ENCODE measurements at places on chromosomes 7 and 10. TPM values are rescaled to one million over a fixed set of nuclear protein-coding genes. Genes with fewer than 3 reads are reported as not detected.

DNA sequence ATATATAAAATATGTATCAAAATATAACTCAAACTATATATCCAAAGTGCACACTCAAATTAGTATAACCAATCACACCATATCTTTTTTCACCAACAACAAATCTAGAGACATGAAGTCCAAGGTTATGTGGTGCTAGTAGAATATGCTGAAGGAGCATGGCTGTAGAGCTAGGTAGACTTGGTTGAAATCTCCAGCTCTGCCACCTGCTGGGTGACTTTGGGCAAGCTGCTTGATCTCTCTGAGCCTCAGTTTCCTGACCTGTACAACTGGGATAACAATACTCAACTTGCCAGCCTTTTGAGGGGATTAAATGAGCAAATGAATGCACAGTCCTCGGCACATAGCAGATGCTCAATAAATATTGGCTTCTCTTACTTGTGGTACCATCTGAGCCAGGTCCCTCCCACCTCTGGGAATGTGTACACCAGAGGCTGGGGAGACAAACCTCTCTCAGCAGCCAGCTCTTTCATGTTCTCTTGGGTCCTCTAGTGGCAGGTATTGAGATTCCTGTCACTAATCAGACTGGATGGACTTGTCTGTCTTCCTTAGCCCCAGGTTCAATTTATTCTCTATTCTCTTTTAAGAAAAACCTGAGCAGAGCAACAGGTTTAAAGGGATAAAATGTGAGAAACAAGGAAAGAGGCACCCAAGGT, 94.3 kb upstream of the PDE1C start:
- DNase-seq: peak; percentile 21

GRCh38 chr10:43712821-43713584, 64.3 kb upstream of the ZNF32 start:
- no peak for DNase-seq

DNA sequence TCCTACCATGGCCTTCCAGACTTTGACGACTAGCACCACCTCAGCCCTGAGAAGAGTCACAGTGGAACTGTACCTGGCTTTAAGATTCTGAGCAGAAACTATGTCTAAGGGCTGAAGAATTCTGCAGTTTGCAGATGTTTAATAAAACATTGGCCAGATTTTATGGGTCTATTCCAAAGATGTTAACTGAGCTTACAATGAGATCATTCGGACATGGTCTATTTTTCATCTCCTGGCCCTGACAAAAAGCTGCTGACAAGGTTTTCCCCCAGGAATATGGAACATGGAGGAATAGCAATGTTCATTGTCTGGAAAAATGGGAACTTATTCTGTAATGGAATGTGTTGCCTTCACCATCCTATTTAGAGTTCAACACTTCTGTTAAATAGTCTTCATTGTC, 66.4 kb downstream of the PTF1A start:
- DNase-seq: no peak

DNA sequence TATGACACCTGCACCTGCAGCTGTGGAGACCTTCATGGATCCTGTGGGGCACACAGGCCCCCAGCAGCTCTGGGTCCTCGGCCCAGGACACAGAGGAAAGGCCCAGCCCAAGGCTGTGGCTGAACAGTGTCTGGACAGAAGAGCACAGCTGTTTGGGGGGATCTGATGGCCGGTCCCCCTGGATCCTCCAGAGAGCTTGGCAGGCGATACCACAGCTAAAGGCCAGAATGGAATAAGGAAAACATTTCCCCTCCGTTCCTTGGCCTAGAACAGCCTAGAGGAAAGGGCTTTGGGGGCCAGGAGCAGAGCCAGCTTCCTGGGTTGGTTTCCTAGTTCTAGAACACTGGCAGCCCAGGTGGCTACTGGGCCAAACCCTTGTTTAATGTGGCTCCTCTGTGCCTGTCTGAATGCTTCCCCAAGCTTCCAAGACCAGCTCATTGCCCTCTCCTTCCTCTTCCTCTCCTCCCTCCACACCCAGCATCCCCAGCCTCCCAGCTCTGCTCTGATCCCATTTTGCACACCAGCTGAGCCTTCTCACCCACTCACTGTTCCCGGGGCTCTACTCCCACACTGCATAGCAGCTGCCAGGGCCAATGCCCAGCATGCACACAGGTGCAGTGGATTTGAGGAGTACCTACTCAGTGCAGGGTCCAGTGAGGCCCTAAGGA, 46.9 kb downstream of the GPAM start:
- no peak for DNase-seq

- DNase-seq: peak; percentile 68
These were observed 91.2 kb downstream of the GTF2IRD1 start for GRCh38 chr7:74544706-74545469.

DNA sequence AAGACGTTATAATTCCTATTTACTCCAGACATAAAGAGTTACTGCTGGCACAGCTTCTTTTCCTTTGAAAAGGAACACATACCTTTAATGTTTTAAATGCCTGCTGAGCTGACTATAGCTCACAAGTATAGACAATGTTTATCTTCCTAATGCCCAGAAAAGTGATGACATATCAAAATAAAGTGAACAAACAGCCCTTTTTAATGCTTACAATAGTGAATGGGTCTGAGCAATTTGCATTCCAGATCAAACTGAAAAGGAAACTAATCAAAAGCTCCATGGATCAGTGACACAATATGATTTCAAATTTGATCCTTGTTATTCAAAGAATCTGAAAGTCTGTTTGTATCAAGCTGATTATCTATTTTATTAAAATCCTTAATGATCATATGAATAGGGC, 233.6 kb upstream of the SEMA3E start:
- DNase-seq: no peak

Gene FKBP9
- total RNA-seq: 27.2 TPM

GRCh38 chr10:113285305-113285704, 267.5 kb upstream of the HABP2 start:
- DNase-seq: no peak

GRCh38 chr7:152883858-152884257, 124.3 kb downstream of the ACTR3B start:
- DNase-seq: no peak

- no peak for DNase-seq
These were observed 50.9 kb downstream of the DOCK1 start for GRCh38 chr10:126955934-126956711.

DNA sequence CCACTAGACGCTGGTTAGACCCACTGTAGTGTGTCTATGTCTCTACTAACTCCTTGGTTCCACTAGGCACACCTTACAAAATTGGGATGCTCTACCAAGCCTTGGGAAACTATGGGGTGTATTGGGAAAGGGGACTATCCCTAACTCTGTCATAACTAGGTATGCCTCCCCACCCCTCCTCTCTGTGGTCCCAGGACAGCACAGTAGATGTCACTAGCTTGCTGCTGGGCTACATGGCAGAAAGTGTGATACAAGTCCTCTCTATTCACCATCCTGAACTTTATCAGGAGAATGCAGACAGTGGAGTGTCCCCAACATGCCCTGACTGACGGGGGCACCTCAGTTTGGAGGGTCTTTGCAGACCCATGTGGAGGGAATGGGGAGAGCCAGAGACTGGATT, 30.3 kb upstream of the TMEM273 start:
- DNase-seq: peak; percentile 48

- DNase-seq: no peak
These were observed 37.2 kb downstream of the CUBN start for GRCh38 chr10:17092216-17092944.

Gene SHTN1
- total RNA-seq: 18.6 TPM

DNA sequence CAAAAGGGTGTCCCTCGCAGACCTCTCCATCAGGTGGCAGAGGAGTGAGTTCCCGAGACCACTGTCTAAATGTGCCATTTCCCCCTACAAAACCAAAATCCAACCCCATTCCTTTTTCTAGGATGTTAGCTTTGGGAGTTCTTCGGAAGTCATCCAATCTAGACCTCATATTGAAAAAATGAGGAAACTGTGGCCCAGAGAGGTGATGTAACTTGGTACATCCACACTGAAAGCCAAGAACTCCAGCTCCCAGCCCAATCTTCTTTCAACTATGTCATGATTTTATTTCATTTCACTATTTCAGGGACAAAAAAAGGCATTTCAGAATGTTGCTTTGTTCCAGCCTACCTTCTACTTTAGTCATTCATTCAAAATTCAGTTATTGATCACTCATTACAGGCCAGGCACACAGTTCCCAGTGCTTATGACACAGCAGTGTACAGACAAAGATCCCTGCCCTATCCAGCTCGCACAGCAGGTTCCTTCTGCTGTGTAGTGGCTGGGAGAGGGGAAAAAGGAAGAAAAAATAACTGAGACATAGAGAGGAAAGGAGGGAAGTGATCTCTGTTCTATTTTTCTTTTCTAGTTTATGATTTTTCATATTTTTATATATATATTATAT, 35.8 kb downstream of the SCRN1 start:
- no peak for DNase-seq

Gene TMEM140
- 0.29 TPM for total RNA-seq

Gene EPHA1
- total RNA-seq: 0.25 TPM

- DNase-seq: peak; percentile 49
These were observed 50.8 kb upstream of the KLF6 start for GRCh38 chr10:3835770-3836169.

DNA sequence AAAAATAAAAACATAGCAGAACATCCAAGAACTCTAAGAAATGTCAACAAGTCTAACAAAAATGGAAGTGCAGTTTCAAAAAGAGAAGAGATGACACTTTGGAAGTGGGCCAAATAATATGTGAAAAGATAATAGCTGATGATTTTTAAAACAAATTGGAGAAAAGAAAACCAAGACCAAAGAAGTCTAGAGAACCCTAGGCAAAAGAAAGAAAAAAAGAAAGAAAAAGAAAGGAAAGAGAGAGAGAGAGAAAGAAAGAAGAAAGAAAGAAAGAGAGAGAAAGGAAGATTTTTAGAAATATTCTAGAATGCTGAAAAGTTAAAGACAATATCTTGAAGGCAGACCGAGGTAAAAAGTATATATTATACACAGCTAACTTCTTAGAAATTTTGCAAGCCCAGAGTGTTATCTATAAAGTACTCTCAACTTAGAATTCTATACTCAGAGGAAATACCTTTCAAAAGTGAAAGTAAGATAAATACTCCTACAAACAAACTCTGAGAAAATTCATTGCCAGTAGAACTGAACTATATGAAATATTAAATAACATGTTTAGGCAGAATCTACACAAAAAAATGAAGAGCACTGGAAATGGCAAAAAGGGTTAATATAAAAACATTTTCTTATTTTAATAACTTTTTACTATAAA, 138.7 kb upstream of the SMIM30 start:
- no peak for DNase-seq

Gene EIF5AL1
- 0.31 TPM for total RNA-seq

Gene EGFR
- 0.18 TPM for total RNA-seq

Gene RHOBTB1
- 8.2 TPM for total RNA-seq

DNA sequence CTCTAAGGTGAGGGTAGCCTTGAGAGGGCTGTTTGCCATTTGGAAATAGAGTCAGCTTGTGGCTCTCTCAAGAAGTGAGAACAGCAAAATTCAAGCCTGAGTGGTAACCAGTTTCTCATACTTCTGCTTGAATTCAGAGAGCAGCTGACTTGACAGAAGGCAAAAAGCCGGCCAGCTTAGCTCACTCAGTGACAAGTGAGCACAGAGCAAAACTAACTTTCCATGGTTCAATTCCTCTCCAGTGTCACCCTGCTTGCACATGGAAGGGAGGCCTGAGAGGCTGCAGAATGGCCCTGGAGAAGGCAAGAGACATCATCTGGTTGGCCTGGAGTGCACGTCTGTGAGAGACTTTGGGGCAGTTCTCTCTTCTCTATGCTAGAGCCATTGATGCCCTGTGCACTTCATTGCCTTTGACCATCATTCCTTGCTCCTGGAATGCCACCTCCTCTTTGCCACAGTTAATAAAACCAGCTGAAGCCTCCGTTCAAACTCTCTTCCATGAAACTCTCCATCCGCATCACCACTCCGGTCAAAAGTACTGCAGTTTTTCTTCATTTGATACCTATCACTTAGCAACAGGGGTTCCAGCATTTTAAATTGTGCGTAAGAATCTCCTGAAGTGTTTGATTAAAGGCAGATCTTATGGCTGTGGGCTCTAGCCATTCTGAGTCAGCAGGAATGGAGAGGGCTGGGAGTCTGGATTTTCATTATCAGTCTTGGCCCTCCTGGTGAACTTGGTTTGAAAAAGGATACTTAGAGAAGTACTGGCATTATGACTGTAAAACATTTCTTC, 69.8 kb upstream of the PIK3CG start:
- DNase-seq: no peak

DNA sequence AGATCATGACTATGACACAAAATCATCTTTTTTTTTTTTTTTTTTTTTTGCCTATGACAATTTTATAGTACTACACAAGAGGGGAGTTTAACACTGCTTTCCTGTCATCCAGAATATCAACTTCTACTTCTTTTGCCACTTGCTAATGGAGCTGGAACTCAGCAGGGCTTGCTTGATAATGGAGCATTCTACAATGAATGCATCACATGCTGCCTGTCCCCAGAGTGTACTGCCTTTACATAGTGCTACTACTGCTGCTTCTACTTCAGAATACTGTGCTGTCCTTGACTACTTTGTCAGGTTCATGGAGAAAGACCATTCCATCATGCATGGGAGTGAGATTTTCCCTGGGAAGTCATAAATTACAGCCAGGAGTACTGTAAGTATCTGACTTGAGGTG, 338.6 kb upstream of the SEMA3A start:
- DNase-seq: no peak

GRCh38 chr7:5303591-5304505, 21.1 kb downstream of the SLC29A4 start:
- DNase-seq: no peak

- no peak for DNase-seq
These were observed 86.3 kb upstream of the FAM171A1 start for GRCh38 chr10:15457382-15457781.

GRCh38 chr10:51507476-51507875, 191.9 kb downstream of the CSTF2T start:
- DNase-seq: no peak

Gene TMED4
- 44.6 TPM for total RNA-seq

GRCh38 chr10:104144931-104145330, 23.0 kb downstream of the SFR1 start:
- no peak for DNase-seq

DNA sequence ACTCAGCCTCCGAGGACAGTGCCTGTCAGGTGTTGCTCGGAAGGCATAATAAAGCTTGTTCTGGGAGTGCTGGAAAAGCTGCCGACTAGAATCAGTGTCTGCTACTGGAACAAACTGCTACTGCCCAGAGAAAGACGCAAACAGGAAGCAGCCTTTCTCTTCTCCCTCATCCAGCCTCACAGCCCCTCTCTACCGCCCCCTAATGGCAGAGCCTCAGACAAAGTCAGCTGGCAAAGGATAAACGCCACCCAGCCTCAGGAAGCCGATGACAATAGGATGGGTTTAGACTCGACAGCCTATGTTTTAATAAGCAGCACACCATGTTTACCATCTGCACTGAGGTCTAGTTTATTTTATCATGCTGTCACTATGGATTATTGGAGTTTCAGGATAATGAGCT, 169.5 kb upstream of the LYZL1 start:
- peak; percentile 61 for DNase-seq

Measured in K562 (cell line).